ENCODE measurements at places on chromosomes 1 and 21.

DNA sequence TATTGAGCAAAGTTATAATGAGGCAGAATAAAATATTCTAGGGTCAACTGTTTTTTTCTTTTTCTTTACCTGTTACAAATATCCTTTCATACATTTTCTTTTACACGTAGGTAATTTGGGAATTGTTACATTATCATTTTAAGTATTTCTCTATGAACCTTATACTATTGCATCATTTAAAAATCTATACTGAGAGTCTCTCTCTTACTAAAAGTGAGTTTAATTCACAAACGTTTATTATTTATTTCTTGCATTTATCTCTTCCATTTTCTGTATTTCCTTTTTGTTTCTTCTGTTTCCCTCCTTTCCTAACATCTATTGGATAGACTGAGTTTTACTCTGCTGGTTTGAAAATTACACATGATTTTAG is 25.4 kb upstream of the CLCA4 start:
- DNase-seq = no peak

DNA sequence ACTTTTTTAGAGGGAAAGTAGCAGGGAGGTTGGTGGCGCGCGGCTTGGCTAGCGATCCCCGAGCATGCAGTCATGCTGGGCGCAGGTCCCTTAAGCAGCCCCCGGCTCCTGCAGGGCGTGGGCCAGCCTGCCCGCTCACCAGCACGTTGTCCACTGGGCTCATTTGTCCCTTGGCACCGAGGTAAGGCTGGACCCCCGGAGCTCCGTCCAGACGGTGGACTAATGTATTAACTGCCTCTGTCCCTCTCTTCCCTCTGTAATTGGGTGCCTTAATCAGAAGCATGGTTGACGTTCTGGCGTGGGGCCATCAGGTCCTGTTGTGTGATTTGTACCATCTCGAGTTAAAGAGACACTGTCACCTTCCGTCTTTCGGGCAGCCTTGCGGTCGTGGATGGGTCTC is 17.7 kb downstream of the TMEM201 start:
- no peak for DNase-seq

GRCh38 chr1:246170574-246171261 is 336.4 kb downstream of the SMYD3 start:
- no peak for DNase-seq

DNA sequence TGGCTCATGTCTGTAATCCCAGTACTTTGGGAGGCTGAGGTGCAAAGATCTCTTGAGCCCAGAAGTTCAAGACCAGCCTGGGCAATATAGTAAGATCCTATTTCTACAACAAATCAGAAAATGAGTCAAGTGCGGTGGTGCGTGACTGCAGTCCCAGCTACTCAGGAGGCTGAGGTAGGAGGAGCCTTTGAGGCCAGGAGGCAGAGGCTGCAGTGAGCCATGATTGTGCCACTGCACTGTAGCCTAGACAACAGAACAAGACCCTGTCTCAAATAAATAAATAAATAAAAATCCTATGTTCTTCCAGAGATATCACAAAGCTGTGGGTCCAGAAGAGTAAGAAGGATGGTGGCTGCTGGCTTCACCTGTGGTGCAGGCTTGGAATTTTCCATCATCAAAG is 22.1 kb downstream of the CDA start:
- DNase-seq = no peak

Data from stimulated activated CD4-positive, alpha-beta T cell treated with anti-CD3 and anti-CD28 coated beads, Interleukin-12 subunit alpha, Interleukin-12 subunit beta, amount 100 ng/mL, for 24 hours (primary cell).